ENCODE measurements at places on chromosomes 11 and 22. TPM values are rescaled to one million over a fixed set of nuclear protein-coding genes. Genes with fewer than 3 reads are reported as not detected.
A peak's percentile ranks its signal among the peaks of the same experiment; 100 is the strongest.

Gene NCAPD3
- total RNA-seq, result 9.6 TPM

- DNase-seq, result no peak
- H3K27me3 ChIP-seq, result peaks cover 18% of the 10 kb centered on the region
- H3K4me1 ChIP-seq, result no peaks in the 10 kb centered on the region
- H3K27ac ChIP-seq, result no peak overlapping the region
- no peaks in the 10 kb centered on the region for H3K36me3 ChIP-seq
These were observed 78.9 kb downstream of the GRIK4 start for GRCh38 chr11:120590472-120590871.

DNA sequence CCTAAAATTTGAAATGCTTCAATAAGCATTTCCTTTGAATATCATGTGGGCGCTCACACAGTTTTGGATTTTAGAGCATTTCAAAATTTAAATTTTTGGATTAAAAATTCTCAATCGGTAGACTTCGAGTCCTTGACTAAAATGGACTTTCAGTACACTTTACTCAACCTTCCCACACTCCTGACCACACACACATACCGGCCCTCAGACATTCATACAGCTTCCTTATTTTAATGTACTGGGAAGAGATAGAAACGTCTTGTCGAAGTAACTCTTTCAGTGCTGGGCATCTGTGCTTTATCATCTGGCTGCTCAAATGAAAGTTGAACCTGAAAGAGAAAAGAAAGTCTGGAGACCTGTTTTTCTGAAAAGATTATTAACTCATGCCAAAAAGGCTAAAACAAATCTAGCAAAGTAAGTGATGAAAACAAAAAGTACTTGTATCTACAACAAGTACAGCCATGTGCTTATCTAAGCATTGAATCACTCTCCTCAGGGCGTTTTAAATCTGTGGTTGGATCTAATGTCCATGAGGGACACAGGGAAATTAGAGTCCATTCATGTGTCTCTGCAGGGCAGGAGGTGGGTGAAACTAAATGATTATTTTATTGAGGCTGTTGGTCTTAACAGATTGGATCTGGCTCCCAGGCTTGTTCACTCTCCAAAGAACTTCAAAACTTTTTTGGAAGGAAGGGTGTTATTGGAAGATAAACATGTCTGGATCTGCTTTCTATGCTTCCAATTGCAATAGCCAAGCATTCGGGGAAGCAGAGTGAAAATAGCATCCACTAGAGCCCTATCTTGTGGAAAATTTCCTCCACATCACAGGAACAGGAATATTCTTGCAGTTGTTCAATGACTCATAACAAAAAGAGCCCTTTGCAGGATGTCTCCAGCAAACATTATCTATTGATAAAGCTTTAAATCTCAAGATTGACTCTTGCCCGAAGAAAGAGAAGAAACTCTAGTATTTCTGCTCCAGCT lies 47.0 kb downstream of the CARD18 start:
- DNase-seq, result no peak
- no peaks in the 10 kb centered on the region for H3K27me3 ChIP-seq
- H3K27ac ChIP-seq, result no peak overlapping the region
- no peak overlapping the region for H3K4me3 ChIP-seq
- no peaks in the 10 kb centered on the region for H3K4me1 ChIP-seq

GRCh38 chr22:22897091-22897490 lies 9.5 kb downstream of the IGLL5 start:
- H3K27ac ChIP-seq, result no peak overlapping the region
- DNase-seq, result no peak
- no peak overlapping the region for H3K4me3 ChIP-seq
- H3K4me1 ChIP-seq, result no peaks in the 10 kb centered on the region
- H3K36me3 ChIP-seq, result no peaks in the 10 kb centered on the region

Gene RIMBP3B
- total RNA-seq, result not detected

Gene PIH1D2
- total RNA-seq, result 1.3 TPM

Gene SCGB1A1
- not detected for total RNA-seq

Gene TCN2
- total RNA-seq, result 41.6 TPM

Gene CRYBB1
- 0.83 TPM for total RNA-seq

- DNase-seq, result no peak
- peaks cover 54% of the 10 kb centered on the region for H3K4me1 ChIP-seq
- peak overlapping the region; percentile 5 for H3K27ac ChIP-seq
- no peaks in the 10 kb centered on the region for H3K27me3 ChIP-seq
These were observed 25.2 kb upstream of the MICALL1 start for GRCh38 chr22:37880668-37881440.

GRCh38 chr22:23534851-23535717 lies 45.0 kb downstream of the IGLL1 start:
- DNase-seq, result no peak
- H3K27ac ChIP-seq, result no peak overlapping the region
- no peak overlapping the region for H3K4me3 ChIP-seq
- peaks cover 25% of the 10 kb centered on the region for H3K4me1 ChIP-seq
- H3K27me3 ChIP-seq, result no peaks in the 10 kb centered on the region
- H3K36me3 ChIP-seq, result no peaks in the 10 kb centered on the region

- no peak for DNase-seq
- no peak overlapping the region for H3K27ac ChIP-seq
- no peaks in the 10 kb centered on the region for H3K27me3 ChIP-seq
- H3K36me3 ChIP-seq, result no peaks in the 10 kb centered on the region
- no peak overlapping the region for H3K4me3 ChIP-seq
These were observed 229.3 kb downstream of the CASP12 start for GRCh38 chr11:104668797-104669463.

DNA sequence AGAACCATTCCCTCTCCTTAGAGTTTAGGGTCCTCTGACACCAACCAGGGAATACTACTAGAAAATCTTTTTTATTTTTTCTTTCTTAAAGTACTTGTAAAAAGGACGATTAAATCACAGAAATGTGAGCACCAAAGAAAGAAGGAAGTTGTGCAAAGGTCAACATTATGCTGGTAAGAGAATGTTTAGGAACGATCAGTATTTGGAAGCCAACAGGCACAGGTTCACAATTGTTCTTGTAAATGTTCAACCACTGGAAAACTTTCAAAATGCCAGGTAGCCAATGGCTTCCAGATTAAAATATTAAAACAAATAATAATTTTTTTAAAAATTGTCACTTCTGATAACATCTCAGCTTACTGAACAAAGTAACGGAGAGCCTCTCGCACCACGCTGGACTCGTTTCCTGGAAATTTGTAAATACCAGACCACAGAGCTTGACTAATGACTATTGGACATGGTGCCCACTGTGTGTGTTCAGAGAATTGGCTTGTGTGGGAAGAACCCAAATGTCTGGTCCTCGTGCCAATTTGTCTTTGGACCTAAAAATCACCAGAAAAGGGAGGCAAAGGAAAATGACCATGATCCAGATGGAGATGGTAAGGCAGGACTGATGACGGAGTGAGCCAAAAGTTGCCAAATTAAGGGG lies 20.8 kb downstream of the COMMD9 start:
- H3K27ac ChIP-seq, result no peak overlapping the region
- H3K4me1 ChIP-seq, result peaks cover 3% of the 10 kb centered on the region
- no peaks in the 10 kb centered on the region for H3K27me3 ChIP-seq
- H3K36me3 ChIP-seq, result peaks cover 19% of the 10 kb centered on the region
- no peak for DNase-seq
- no peak overlapping the region for H3K4me3 ChIP-seq

DNA sequence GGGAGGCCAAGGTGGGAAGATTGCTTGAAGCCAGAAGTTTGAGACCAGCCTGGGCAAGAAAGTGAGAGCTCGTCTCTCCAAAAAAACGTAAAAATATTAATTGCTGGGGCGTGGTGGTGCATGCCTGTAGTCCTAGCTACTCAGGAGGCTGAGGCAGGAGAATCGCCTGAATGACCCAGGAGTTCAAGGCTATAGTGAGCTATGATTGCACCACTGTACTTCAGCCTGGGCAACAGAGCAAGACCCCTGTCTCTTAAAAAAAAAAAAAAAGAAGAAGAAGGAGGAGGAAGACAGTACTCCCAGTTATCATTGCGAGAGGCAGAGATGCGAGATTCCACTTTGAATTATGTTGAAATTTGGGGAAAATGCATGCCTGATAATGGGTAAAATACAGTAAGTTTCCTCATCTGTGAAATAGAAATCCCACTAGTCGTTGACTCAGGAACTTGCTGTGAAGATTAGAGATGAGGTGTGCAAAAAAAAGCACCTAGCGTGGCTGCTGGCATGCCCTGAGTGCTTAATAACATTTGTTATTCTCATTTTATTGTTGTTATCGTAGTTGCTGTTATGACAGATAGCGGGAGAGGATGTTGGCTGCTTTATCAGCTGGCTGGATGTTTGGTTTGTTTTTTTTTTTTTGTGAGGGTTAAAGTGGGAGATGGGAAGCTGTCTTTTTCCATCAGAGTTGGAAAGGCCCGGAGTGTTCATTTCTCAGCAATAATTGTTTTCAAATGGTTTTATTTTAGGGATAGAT lies 33.4 kb downstream of the BCR start:
- DNase-seq, result no peak
- H3K36me3 ChIP-seq, result no peaks in the 10 kb centered on the region
- no peak overlapping the region for H3K4me3 ChIP-seq
- H3K27me3 ChIP-seq, result no peaks in the 10 kb centered on the region

DNA sequence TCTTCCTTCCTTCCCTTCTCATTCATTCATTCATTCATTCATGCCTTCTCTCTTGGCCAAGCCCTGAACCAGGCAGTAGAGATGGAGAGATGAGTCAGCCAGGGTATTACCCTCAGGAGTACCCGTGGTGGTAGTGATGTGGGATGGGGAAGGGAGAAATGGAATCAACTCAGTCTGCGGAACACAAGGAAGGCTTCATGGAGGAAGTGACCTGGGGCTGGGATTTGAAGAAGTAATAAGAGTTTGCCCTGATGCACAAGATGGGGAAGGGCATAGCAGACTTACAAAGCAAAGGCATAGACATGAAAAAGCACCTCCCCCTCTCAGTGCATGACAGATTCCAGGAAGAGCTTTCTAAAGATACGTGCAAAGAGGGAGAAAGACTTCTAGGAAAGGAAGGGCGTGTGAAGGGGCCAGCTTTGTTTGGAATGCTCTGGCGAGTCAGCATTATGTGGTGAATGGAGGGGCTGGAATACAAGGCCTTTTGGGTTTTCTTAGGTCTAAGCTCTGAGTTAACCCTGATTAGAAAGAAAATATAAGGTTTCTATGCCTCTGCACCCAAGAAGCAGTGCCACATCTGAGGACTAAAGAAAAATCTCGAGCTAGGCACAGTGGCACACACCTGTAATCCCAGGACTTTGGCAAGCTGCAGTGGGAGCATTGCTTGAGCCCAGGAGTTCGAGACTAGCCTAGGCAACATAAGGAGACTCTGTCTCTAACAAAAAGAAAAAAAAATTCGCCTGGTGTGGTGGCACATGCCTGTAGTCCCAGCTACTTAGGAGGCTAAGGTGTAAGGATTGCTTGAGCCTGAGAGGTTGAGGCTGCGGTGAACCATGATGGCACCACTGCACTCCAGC lies 36.4 kb upstream of the ACER3 start:
- no peaks in the 10 kb centered on the region for H3K36me3 ChIP-seq
- DNase-seq, result no peak
- no peaks in the 10 kb centered on the region for H3K27me3 ChIP-seq
- H3K4me3 ChIP-seq, result no peak overlapping the region
- H3K27ac ChIP-seq, result peak overlapping the region; percentile 65

Gene GCAT
- total RNA-seq, result 11.6 TPM

- no peaks in the 10 kb centered on the region for H3K36me3 ChIP-seq
- no peak for DNase-seq
- peaks cover 22% of the 10 kb centered on the region for H3K4me1 ChIP-seq
- H3K4me3 ChIP-seq, result peak overlapping the region; percentile 54
- peak overlapping the region; percentile 46 for H3K27ac ChIP-seq
These were observed 38.0 kb upstream of the TBCEL start for GRCh38 chr11:120985718-120986569.

Data from esophagus muscularis mucosa (tissue), 4 donors.